Right renal cortex interstitium (tissue), 3 donors: ENCODE measurements at places on chromosomes 1 and 21. TPM values are rescaled to one million over a fixed set of nuclear protein-coding genes. Genes with fewer than 3 reads are reported as not detected.

The KRTAP12-2 gene
- not detected for polyA plus RNA-seq

The COL16A1 gene
- polyA plus RNA-seq, result 26.6 TPM

- DNase-seq, result no peak
These were observed 1.8 kb upstream of the FABP3 start for GRCh38 chr1:31374511-31375196.

DNA sequence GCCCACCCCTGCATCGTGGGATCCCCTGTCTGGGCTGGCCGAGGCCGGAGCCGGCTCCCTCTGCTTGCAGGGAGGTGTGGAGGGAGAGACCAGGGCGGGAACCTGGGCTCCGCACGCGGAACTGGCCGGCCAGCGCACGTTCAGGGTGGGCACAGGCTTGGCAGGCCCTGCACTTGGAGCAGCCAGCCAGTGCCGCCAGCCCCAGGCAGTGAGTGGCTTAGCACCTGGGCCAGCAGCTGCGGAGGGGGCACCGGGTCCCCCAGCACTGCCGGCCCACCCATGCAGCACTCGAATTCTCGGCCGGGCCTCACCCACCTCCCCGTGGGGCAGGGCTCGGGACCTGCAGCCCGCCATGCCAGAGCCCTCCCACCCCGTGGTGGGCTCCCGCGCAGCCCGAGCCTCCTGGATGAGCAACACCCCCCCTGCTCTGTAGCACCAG, 422.6 kb downstream of the AMY1C start:
- DNase-seq, result no peak

DNA sequence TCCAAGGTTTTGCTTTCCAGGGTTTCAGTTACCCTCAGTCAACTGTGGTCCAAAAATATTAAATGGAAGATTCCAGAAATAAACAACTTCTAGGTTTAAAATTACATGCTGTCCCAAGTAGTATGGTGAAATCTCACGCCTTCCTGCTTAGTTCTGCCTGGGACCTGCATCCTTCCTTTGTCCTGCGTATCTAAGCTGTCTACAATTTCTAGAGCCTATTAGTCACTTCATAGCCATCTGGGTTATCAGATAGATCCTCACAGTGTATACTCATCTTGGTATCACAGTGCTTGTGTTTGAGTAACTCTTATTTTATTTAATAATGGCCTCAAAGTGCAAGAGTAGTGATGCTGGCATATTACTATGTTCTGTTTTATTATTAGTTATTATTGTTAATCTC, 157.7 kb downstream of the ROR1 start:
- no peak for DNase-seq

GRCh38 chr1:91645031-91645430, 144.4 kb downstream of the CDC7 start:
- no peak for DNase-seq

- no peak for DNase-seq
These were observed 7.8 kb upstream of the CHAF1B start for GRCh38 chr21:36377391-36377842.

The GBP5 gene
- 1.2 TPM for polyA plus RNA-seq
